ENCODE measurements at places on chromosomes 5 and 9. TPM values are rescaled to one million over a fixed set of nuclear protein-coding genes. Genes with fewer than 3 reads are reported as not detected.

GRCh38 chr5:154141745-154142221 is 48.8 kb upstream of the GALNT10 start:
- peak overlapping the region; percentile 42 for H3K27ac ChIP-seq
- no peak overlapping the region for H3K4me3 ChIP-seq
- no peaks in the 10 kb centered on the region for H3K4me1 ChIP-seq
- DNase-seq: no peak
- no peaks in the 10 kb centered on the region for H3K36me3 ChIP-seq
- no peaks in the 10 kb centered on the region for H3K27me3 ChIP-seq

- peak overlapping the region; percentile 99 for H3K27ac ChIP-seq
- H3K27me3 ChIP-seq: no peaks in the 10 kb centered on the region
- no peaks in the 10 kb centered on the region for H3K36me3 ChIP-seq
These were observed 518 bp upstream of the FAM13B start for GRCh38 chr5:138033386-138033808.

GRCh38 chr9:106913276-106913675 is 50.3 kb downstream of the ZNF462 start:
- H3K27ac ChIP-seq: no peak overlapping the region
- no peaks in the 10 kb centered on the region for H3K27me3 ChIP-seq
- no peak overlapping the region for H3K4me3 ChIP-seq
- no peaks in the 10 kb centered on the region for H3K36me3 ChIP-seq
- DNase-seq: no peak
- no peaks in the 10 kb centered on the region for H3K4me1 ChIP-seq

DNA sequence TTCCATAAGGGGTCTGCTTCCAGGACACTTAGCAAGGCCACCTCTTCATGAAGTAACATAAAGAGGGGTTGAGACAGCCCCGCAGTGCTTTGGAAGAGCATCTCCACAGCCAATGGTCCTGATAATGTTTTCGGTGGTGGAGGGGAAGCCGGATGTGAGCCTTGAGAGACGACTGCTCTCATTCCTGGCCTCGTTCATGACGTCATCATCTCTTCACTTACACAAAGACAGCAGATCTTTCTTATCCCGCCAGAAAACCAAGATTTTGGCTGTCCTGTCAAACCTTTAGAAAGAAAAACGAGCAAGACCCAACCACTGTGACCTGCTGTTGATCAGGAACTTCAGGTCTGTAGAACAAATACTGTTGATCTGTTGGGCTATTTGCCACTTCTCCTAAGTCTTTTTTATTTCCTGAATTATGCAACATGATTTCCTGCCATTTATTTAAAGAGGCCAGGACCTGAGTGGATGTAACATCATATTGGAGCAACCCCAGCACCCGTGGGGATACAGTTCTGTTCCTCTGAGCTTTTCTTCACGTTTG is 89.0 kb upstream of the IRX2 start:
- no peak overlapping the region for H3K27ac ChIP-seq
- H3K36me3 ChIP-seq: no peaks in the 10 kb centered on the region
- no peaks in the 10 kb centered on the region for H3K4me1 ChIP-seq
- DNase-seq: no peak

GRCh38 chr5:125835293-125836172 is 587.7 kb upstream of the GRAMD2B start:
- H3K27me3 ChIP-seq: no peaks in the 10 kb centered on the region
- H3K36me3 ChIP-seq: no peaks in the 10 kb centered on the region
- H3K4me3 ChIP-seq: no peak overlapping the region
- no peak for DNase-seq
- no peaks in the 10 kb centered on the region for H3K4me1 ChIP-seq

GRCh38 chr5:322281-322941 is 897 bp downstream of the AHRR start:
- H3K4me3 ChIP-seq: peak overlapping the region; percentile 70
- peaks cover 9% of the 10 kb centered on the region for H3K27me3 ChIP-seq
- H3K36me3 ChIP-seq: no peaks in the 10 kb centered on the region
- DNase-seq: no peak

DNA sequence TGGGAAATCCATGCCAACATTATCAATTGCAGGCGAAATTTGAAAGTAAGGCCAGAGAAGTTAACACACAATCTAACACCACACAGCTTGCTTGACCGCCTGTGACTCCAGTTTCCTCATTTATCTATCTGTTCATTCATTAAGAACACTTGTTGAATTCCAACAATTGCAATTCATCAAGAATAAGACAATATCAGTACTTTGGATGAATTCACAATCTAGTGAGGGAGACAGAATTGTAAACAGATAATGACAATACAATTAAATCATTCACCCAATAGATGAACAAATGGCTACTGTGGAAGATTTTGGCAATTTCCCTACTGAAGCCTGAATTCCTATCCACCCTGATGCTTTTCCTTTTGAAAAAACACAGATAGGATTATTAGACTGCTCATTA is 181.6 kb downstream of the TRIM36 start:
- H3K4me1 ChIP-seq: no peaks in the 10 kb centered on the region
- no peaks in the 10 kb centered on the region for H3K36me3 ChIP-seq
- H3K27ac ChIP-seq: no peak overlapping the region
- no peak overlapping the region for H3K4me3 ChIP-seq

DNA sequence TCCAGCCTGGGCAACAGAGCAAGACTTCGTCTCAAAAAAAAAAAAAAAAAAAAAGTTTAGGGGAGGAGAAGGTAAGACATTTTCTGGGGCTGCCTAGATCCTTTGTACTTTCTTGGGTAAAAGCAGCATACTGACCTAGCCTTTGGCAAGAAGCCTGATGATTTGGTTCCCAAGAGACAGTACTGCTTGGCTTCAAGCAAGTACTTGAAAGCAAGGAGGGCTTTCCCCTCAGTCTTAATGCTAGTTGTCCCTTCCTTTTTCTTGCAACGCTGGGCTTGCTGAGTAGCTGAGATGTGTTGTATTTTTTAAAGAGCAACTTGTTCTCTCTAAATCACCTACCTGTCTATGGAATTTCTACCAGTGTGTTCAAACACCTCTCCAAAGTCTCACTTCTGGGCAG is 76.2 kb downstream of the INSYN2B start:
- H3K4me1 ChIP-seq: no peaks in the 10 kb centered on the region
- no peaks in the 10 kb centered on the region for H3K27me3 ChIP-seq
- no peak for DNase-seq

GRCh38 chr5:80631278-80632259 is 22.9 kb upstream of the MSH3 start:
- H3K36me3 ChIP-seq: no peaks in the 10 kb centered on the region
- DNase-seq: no peak
- H3K4me1 ChIP-seq: no peaks in the 10 kb centered on the region
- no peaks in the 10 kb centered on the region for H3K27me3 ChIP-seq

GRCh38 chr5:132016721-132017250 is 5.3 kb upstream of the ACSL6 start:
- H3K4me3 ChIP-seq: no peak overlapping the region
- no peaks in the 10 kb centered on the region for H3K36me3 ChIP-seq
- peaks cover 2% of the 10 kb centered on the region for H3K4me1 ChIP-seq
- DNase-seq: no peak
- H3K27ac ChIP-seq: no peak overlapping the region

- H3K27me3 ChIP-seq: no peaks in the 10 kb centered on the region
- no peak for DNase-seq
- no peak overlapping the region for H3K4me3 ChIP-seq
- no peaks in the 10 kb centered on the region for H3K36me3 ChIP-seq
- peaks cover 13% of the 10 kb centered on the region for H3K4me1 ChIP-seq
- H3K27ac ChIP-seq: no peak overlapping the region
These were observed 296.2 kb downstream of the ARHGEF28 start for GRCh38 chr5:73922224-73922623.

- no peaks in the 10 kb centered on the region for H3K4me1 ChIP-seq
- H3K4me3 ChIP-seq: no peak overlapping the region
- no peak for DNase-seq
- H3K36me3 ChIP-seq: no peaks in the 10 kb centered on the region
- no peaks in the 10 kb centered on the region for H3K27me3 ChIP-seq
- H3K27ac ChIP-seq: no peak overlapping the region
These were observed 90.4 kb upstream of the MVB12B start for GRCh38 chr9:126236273-126236672.

GRCh38 chr9:107750741-107751566 is 261.4 kb upstream of the KLF4 start:
- peaks cover 33% of the 10 kb centered on the region for H3K4me1 ChIP-seq
- no peaks in the 10 kb centered on the region for H3K36me3 ChIP-seq
- H3K27ac ChIP-seq: peak overlapping the region; percentile 92
- H3K4me3 ChIP-seq: no peak overlapping the region

The TAS2R1 gene
- not detected for total RNA-seq

The CTXN3 gene
- not detected for total RNA-seq

The PCDHGB2 gene
- 12.2 TPM for total RNA-seq

The ZNF883 gene
- total RNA-seq: not detected
